ENCODE measurements at places on chromosomes 7 and 10.
A peak's percentile ranks its signal among the peaks of the same experiment; 100 is the strongest.

DNA sequence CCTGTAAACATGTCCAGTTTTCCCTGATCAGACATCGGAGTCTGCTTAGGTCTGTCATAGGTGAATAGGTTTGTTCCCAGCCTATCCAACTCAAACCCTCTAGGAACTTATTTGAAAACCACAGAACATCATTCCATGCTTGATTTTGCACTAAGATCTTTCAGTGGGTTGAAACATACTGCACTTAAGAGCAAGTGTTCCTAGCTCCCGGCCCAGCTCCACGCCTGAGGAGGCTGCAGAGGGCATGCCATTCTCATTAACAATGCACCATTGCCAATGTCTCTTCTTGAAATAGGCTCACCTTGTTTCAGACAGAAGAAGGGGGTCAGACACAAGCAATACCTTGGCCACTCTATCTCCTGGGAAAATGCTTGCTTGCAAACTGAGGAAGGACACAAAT lies 78.0 kb upstream of the EGR2 start:
- DNase-seq, result no peak

DNA sequence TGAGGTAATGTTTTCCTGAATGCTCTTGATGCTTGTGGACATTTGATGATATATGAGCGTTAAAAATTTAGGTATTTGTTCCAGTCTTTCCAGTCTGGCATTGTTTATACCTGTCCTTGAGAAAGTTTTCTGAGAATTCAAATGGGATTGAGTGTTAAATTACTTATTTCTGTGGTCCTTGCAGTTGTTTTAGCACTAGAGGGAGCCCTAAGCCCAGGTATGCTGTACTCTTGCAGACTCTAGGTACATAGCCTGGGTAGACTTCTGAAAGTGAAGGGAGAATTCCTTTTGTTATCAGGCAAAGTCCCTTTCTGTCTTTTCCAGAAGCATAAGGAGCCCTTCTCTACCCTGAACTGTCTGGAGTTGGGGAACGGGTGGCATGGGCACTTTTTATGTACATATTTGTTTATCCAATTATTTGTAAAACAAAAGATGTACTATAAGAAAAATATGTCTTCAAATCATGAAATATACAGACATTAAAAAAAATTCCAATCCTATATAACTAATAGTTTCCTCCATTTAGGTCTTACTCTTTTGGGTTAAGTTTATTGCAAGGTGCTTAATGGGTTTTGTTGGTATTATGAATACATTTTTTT lies 262.1 kb downstream of the ATRNL1 start:
- DNase-seq, result no peak

- DNase-seq, result no peak
These were observed 61.9 kb downstream of the CCDC6 start for GRCh38 chr10:59844436-59844835.

- DNase-seq, result no peak
These were observed 146.2 kb upstream of the ASAH2 start for GRCh38 chr10:50397312-50398140.

- DNase-seq, result no peak
These were observed 8.5 kb upstream of the CSTF2T start for GRCh38 chr10:51707821-51708424.

- DNase-seq, result peak; percentile 31
These were observed 56.3 kb upstream of the MDFIC start for GRCh38 chr7:114865564-114865963.

DNA sequence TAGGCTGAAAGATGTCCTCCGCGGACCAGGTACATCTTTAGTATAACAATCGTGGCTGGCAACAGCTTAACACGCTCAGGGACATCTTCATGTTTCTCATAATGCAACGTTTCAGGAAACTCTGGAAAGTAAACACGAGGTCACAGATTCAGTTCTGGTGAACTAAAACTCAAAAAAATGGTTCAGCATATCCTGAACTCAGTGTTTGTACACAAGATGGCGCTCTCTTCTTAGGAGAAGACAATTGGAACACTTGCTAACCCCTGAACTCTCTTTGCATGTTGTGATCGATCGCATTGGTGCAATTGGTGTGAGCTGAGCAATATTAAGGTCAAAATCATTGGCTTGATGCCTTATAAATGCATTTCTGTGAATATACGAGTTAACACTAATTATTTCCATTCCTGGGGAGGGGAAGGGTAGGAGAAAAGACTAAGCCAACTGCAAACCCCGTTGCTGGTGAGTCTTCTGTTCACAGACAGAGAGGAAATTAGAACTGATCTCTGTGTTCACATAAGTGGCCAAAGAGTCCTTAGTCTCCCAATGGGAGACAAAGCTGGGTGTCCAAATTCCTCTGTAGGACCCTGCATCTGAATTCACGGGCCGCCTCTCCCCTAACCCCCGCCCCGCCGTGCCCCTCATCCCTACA lies 52.6 kb upstream of the FAM180A start:
- DNase-seq, result no peak

DNA sequence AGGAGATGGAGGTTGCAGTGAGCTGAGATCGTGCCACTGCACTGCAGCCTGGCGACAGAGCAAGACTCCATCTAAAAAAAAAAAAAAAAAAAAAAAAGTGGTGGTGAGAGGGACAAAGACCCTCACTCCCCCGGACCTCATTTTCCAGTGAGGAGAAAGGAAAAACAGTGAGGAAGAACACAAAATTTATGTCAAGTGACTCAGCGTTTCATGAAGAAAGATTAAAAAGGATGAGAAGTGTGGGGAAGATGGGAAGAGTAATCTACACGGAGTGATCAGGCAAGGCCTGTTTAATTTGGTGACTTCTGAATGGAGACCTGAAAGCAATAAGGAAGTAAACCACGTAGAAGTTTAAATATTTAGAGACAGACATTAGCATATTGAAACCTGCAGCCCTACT lies 7.0 kb downstream of the NUDT5 start:
- no peak for DNase-seq

GRCh38 chr7:155741805-155742204 lies 70.5 kb downstream of the SHH start:
- DNase-seq, result no peak

- no peak for DNase-seq
These were observed 470.9 kb upstream of the MGMT start for GRCh38 chr10:128996092-128996491.

- DNase-seq, result no peak
These were observed 288.3 kb downstream of the AHR start for GRCh38 chr7:17586711-17587110.

GRCh38 chr7:151408839-151409666 lies 785 bp downstream of the WDR86 start:
- no peak for DNase-seq

DNA sequence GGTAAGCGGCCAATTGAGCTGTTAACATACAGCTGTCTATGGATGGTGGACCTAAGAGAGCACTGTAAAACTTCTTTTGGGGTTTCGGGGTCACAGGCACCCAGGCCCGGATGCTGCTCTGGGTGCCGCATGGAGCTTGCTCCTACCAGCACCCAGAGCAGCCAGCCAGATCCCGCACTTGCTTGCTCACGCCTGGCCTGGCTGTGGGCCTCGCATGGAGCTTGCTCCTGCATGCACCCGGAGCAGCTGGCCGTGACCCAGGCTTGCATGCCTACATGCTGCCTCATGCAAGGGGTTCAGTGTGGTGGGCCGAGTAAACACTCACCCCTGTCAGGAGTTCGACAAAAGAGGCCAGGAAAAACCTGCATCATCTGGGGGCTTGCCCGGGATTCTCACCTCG lies 896.9 kb downstream of the SORCS1 start:
- DNase-seq, result no peak

- DNase-seq, result no peak
These were observed 91.4 kb upstream of the CCDC71L start for GRCh38 chr7:106752367-106752766.

DNA sequence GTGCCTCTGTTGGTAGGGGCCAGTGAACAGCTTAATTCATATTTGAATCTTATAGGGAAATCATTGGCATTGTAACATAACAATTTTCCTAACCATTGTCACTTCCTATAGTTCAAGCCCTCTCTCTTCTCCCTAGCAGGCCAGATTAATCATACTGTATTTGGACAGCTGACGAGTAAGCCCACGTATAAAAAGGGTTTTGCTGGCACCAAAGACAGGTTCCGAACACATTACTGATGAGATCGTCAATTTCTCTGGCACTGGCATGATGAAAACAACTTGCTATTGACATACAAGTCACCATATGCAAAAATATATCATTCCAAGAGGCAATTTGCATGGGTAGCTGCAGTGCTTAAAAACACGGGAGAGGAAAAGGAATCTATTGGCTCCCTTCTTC lies 891.1 kb upstream of the AUTS2 start:
- DNase-seq, result no peak

GRCh38 chr7:43625980-43626379 lies 43.1 kb downstream of the STK17A start:
- no peak for DNase-seq

DNA sequence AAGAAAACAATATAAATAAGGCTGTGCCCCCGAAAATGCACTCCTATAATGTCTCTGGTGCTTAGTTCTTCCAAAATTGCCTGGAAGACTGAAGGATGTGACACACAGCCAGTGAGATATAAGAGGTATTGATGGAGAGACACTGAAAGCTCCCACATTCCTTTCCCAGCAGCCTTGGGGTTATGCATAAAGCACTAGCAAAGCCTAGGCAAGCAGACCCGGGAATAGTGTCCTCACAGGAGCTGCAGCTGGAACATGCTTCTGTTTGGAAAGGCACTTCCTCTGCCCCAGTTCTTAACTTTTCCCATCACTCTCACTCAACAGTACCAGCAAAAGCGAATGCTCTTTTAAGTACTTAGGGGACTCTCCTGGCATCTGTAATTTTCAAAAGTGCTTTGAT lies 178.0 kb downstream of the AMPH start:
- DNase-seq, result no peak

GRCh38 chr10:89153971-89154370 lies 53.1 kb downstream of the CH25H start:
- DNase-seq, result no peak

GRCh38 chr7:130329681-130330080 lies 14.9 kb upstream of the CPA5 start:
- DNase-seq, result no peak

- DNase-seq, result no peak
These were observed 3.7 kb downstream of the GPER1 start for GRCh38 chr7:1091644-1092027.

- no peak for DNase-seq
These were observed 17.1 kb downstream of the ADAM8 start for GRCh38 chr10:133259602-133259989.

- no peak for DNase-seq
These were observed 20.9 kb downstream of the AKR1D1 start for GRCh38 chr7:138097064-138097741.

- DNase-seq, result no peak
These were observed 79.6 kb downstream of the ZFAND4 start for GRCh38 chr10:45592926-45593325.

GRCh38 chr7:30330134-30331111 lies 46.0 kb downstream of the ZNRF2 start:
- DNase-seq, result no peak

GRCh38 chr7:120190566-120190965 lies 82.4 kb upstream of the KCND2 start:
- DNase-seq, result no peak

DNA sequence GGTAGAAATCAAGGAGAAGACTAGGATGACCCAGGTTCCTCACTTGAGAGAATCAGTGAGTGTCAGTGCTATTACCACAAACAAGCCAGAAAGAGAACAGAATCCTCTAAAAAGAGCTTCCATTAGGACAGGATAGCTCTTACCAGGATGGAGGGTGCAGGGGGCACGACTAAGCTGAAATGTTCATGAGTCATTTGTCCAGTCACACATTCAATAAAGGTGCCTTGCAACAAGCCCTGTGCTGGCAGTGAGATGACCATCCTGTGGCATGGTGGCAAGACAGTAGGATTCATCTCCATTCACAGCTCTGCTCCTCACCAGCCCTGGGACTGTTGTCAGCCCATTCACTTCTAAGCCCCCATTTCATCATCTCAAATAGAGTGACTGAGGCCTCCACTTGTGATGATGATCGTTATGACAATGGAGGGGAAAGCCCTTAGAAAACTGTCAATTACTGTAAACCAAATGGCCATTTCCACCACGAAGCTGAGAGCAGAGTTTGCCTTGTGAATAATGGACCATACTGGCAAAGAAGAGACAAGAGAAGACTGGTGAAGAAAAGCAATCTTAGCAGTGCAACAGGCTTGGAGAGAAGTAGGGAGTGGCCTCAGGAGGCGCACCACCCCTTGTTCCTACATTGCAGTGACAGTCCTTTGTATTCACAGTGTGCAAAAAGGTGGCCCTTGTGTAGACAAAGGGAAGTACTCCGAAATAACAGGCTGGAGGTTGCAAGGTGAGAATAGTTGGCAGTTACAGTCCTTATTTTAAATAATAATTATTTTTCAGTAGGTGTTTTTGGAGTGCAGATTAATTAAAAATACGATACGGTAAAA lies 9.0 kb upstream of the WIPF3 start:
- DNase-seq, result no peak

DNA sequence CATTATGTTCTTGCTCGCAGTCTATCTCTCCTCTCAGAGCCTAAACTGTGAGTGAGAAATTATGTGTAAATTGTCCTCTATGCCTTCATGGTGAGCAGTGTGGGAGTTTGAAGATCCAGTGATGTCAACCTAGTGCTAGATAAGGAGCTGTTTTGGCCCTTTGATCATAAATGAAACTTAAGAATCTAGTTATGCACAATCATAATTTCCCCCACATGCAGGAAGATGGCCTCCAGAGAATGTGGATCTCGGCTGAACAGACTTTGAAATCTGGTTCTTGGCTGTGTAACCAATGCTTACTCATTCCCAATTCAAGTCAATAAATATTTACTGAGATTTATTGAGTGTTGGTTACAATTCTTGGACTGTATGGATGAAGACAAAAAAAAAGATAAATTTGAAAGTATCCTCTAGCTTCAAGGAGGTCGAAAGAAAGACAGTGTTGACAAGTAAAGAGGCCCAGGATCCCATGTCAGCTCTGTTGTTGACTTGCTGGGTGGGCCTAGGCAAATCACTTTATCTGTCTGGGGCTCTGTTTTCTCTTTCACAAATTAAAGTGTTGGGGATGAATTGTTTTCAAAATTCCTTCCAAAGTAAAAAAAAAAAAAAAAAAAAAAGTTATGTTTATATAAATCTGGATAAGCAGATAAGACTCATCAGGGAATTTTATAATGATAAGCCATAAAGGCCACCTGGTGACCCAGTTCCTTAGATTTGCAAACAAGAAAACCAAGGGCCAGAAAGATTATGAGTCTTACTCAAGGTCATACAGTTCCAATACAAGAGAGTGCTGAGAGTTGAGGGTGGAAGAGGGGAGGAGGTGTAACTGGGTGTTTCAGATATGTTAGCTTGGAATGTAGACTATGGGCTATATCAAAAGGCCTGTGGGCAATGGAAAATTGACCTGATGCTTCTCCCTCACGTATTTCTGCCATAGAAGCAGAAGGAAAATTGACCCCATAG lies 969.9 kb downstream of the KCNMA1 start:
- no peak for DNase-seq

DNA sequence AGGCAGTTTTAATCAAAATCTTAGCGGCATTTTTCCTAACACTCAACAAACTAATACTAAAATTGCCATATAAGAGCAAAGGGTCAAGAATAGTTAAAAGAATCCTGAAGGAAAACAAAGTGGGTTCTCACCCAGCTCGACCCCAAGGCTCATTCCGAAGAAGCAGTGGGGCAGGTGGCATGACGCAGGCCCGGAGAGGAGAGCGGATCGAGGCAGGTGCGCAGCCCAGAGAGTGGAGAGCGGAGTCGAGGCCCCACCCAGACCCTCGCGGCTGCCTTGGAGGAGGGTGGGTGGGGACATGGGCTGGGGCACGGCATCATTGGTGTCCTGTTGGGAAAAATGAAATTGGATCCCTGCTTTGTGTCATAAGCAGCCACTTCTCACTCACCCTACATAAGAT lies 109.8 kb downstream of the INPP5A start:
- DNase-seq, result no peak

- no peak for DNase-seq
These were observed 12.8 kb downstream of the PDZD7 start for GRCh38 chr10:101018118-101018599.

GRCh38 chr10:56348101-56348500 lies 13.0 kb downstream of the ZWINT start:
- DNase-seq, result no peak

Data from ovary (tissue), 10 donors.